Activated naive CD4-positive, alpha-beta T cell treated with Interleukin-2 at 50 U/mL for 16 hours (primary cell): ENCODE measurements at places on chromosomes 3 and 15.
A peak's percentile ranks its signal among the peaks of the same experiment; 100 is the strongest.

GRCh38 chr3:9351709-9352126 lies 11.1 kb upstream of the THUMPD3 start:
- DNase-seq = no peak

DNA sequence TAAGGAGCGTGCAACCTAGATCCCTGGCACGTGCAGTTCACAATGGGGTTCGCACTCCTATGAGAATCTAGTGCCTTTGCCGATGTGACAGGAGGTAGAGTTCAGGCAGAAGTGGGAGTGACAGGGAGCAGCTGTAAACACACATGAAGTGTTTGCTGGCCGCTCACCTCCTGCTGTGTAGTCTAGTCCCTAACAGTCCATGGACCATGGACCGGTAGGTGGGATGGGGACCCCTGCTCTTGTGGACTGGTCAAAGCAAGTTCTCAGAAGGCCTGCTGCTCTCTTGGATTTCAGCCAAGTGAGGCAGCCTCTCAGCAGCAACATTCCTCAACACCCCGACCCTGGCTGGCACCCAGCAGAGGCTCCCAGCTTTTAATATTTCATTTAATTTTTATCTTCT lies 58.2 kb upstream of the SNRPA1 start:
- no peak for DNase-seq

- peak; percentile 32 for DNase-seq
Measured at GRCh38 chr3:42556089-42556632, 25.6 kb downstream of the SEC22C start.

GRCh38 chr3:47475029-47475569 lies 642 bp downstream of the SCAP start:
- no peak for DNase-seq

DNA sequence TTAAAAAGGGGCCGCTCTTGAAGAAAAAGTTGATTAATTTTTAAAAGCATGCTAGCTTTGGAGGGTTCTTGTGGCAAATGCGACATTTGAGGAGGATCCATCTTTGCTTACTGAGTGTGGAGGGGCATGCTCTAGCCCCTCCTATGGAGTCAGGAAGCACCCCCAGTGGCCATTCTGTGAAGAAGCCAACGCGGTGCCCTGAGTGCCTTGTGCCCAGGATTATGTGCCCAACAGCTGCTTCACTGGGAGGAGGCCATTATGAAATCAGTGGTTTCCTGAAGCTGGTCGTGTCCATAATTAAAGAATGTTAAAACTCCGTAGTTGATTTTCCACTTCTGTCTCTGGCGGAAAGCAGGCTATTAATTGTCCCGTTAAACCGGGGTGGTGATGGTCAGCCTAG lies 69.1 kb upstream of the TNFAIP8L3 start:
- DNase-seq = no peak

GRCh38 chr15:59703979-59704796 lies 15.1 kb upstream of the BNIP2 start:
- no peak for DNase-seq

DNA sequence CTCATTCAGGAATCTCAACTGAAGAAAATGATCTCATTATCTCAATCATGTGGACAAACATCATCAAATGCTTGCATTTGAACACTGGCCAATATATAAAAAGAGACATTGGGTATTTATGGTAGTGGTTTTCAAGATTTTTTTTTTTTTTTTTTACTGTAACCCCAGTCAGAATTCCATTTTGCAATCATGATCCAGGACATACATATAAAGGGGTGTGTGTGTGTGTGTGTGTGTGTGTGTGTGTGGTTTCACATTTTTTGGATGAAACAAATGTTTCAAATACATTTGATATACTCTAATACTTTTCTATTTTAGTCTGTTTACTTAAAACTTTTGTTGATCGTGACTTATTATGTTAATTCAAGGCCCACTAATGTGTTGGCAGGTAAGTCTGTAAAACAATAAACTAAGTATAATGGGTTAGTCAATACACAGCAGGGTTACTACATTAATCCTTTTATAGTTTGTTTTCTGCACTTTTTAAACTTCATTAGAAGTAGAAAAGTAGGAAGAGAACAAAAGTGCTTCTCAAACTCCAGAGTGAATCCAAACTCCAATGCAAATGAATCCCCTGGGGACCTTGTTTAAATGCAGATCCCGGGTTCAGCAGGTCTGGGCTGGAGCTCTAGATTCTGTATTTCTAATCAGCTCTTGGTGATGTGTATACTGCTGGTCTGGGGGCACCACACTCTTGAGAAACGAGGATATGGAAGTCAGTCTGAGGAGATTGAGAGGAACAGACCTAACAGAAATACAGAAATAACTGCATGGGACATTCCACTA lies 17.6 kb downstream of the THRB start:
- no peak for DNase-seq

GRCh38 chr15:101232677-101233076 lies 19.2 kb downstream of the CHSY1 start:
- no peak for DNase-seq

DNA sequence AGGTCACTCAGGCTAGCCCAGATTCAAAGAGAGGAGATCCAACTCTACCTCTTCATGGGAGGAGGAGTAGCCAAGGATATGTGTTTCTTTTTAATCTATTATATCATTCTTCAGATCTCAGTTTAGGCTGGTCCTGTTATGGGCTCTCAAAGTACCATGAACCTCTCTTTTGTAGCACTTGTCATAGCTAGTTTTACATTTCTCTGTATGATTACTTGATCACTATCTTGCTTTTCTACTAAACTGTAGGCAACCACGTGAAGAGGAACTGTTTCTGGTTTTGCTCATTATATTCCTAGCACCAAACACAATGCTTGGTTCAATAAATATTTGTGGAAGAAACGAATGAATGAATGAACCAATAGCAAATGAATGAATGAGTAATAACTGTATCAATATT lies 29.6 kb downstream of the CD86 start:
- no peak for DNase-seq

GRCh38 chr3:179544981-179545645 lies 17.6 kb upstream of the ACTL6A start:
- no peak for DNase-seq

- no peak for DNase-seq
Measured at GRCh38 chr3:152196782-152197181, 71.9 kb upstream of the MBNL1 start.

- no peak for DNase-seq
Measured at GRCh38 chr15:55518641-55519040, 10.6 kb upstream of the DNAAF4 start.

- no peak for DNase-seq
Measured at GRCh38 chr3:148309390-148310035, 388.2 kb upstream of the AGTR1 start.

DNA sequence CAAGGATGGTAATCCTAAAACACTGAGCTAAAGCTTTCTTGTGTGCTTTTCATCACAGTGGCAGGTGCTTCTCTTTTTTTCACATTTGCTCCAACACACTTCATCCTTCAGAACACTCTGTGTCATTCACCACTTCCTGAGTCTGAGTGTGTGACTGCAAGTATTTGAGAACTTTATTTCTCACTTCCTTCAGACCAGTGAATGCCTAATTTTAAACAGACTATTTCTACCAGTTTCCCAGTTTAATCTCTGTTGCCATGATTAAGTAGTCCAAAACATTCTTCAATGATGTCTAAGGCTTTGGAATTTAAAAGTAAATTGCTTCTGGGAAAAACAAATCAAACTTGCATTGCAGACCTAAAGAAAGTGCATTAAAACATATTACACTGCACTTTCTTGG lies 541.2 kb downstream of the RBMS3 start:
- no peak for DNase-seq

- DNase-seq = no peak
Measured at GRCh38 chr15:87967951-87968350, 288.6 kb downstream of the NTRK3 start.

- DNase-seq = no peak
Measured at GRCh38 chr3:43144761-43145490, 39.0 kb upstream of the POMGNT2 start.

- no peak for DNase-seq
Measured at GRCh38 chr3:115974940-115975339, 351.6 kb downstream of the GAP43 start.

GRCh38 chr3:134487406-134487805 lies 1.5 kb downstream of the CEP63 start:
- no peak for DNase-seq

- no peak for DNase-seq
Measured at GRCh38 chr3:40216471-40216870, 93.0 kb upstream of the EIF1B start.

GRCh38 chr15:65067317-65067644 lies 510 bp downstream of the RASL12 start:
- DNase-seq = no peak

DNA sequence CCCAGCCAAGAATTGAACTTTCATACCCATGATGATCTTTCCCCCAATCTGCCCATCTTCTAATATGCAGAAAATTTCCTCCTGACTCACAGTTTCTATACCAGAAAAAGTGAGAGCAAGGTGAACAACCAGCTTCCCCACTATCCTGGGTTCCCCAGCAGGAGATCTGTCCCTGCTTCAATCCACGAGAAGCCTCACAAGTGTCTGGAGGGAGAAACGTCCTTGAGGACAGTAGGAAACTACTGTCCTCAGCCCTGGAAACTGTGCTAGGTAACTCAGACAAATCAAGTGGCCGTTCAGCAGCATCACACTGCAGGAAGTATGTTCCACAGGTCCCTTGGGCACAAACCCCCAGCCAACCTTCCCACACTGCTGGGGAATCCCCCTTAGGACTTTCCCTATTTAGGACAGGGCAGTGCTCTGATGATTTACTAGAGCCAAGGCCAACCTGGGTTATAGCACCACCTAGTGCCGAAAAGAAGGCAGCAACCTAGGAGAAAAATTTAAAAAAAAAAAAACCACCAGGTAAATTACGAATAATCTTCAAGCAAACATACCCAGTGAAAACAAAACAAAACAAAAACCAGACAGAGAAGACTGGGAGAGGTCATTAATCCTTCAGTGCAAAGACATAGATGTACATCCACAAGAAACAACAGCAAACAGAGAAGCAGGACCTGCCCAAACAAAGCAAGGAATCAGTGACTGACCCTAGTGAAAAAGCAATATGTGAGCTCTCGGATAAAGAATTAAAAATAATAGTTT lies 36.0 kb downstream of the MORC1 start:
- peak; percentile 10 for DNase-seq

- no peak for DNase-seq
Measured at GRCh38 chr3:17782751-17783150, 40.3 kb upstream of the TBC1D5 start.

GRCh38 chr3:126684218-126684751 lies 19.8 kb upstream of the CHCHD6 start:
- no peak for DNase-seq
